A673 (cell line): ENCODE measurements at places on chromosomes 1 and 21.
A peak's percentile ranks its signal among the peaks of the same experiment; 100 is the strongest.

- DNase-seq, result no peak
These were observed 17.3 kb upstream of the RHBDL2 start for GRCh38 chr1:38958967-38959366.

GRCh38 chr1:216238844-216239243 lies 184.4 kb downstream of the USH2A start:
- no peak for DNase-seq

DNA sequence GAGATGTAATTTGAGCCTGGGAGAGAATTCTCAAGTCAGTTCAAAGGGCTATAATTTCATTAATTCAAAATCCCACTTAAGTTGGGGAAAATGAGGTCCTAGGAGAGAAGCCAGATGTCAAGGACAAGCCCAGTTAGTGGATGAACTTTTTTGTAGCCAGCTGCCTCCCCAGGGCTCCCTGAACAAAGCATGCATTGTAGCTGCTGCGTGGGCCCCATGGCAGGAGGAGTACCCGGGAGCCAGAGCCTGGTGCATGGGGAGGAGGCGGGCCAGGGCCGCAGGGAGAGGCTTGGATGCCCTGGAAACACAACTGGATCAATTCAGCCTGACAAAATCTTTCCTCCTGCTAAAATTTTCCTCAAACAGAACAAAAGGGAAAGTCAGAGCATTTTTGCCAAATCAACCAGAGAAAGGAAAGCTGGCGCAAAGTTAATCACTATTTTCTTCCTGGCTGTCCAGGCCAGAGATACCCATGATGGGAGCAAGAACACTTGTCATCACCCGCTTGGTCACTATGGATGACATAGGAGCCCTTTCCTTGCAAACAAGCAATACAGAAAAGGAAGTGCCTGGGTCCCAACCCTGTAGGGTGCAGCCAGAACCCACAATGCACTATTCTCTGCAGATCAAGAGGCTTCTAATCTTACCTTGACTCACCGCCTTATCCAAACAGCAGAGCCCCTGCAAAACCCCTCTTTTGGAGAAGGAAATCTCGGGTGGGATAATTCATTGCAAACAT lies 248.1 kb upstream of the RAB4A start:
- DNase-seq, result no peak

GRCh38 chr1:114517348-114517747 lies 6.3 kb upstream of the TRIM33 start:
- DNase-seq, result no peak

- no peak for DNase-seq
These were observed 13.5 kb downstream of the ADAMTSL4 start for GRCh38 chr1:150562446-150563339.

GRCh38 chr1:183070923-183071618 lies 47.9 kb downstream of the LAMC1 start:
- DNase-seq, result peak; percentile 97

DNA sequence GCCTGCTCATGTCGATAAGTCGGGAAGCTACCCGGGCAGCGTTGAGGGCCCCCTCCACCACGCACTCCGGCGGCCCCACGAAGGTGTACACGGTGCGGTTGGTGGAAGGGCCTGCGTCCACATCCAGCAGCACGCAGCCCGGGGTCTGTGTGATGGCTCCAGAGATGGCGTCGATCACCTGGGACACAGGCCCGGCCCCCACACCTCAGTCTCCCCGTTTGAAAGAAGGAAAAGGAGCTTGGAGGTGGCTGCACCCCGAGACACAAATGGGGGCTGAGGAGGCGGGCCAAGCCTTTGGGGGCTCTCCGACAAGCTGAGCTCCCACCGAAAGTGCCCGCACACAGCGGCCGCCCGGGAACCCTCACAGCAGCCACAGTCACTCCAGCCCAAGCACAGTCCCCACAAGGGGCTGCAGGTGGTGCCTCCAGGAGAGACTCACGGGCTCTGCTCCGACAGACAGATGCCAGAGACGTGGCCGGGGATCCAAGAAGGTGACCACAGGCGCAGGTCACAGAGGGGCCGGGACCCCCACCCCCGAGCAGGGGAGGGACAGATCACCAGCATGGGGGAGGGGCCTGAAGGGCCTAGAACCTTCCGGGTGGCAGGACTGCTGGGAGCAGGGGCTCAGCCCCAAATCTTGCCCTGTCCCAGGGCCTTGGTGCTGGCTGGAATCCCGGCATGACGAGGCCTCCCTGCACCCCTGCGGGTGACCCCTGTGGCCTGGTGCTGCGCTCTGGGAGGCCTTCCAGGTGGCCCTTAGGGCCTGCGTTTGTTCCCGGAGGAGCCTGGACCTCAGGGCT lies 1.0 kb downstream of the FTCD start:
- no peak for DNase-seq

DNA sequence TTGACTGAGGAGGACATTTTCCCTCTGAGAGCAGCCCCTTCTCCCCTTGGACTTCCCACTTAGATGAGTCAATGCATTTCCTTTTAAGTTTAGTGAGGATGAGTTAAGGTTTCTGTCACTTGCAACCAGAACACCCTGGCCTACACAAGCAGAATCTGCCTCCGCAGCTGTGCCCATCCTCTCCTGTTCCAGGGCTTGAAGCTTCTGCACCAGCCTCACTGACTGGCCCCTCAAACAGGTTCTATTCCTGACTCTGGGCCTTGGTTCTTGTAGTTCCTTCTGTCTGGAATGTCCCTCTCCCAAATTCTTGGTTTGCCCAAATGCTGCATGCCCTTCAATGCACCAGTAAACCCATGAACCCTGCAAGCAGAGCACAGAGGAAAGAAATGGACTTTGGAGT lies 394.4 kb downstream of the PTPRU start:
- no peak for DNase-seq

- no peak for DNase-seq
These were observed 56.1 kb downstream of the HSF2BP start for GRCh38 chr21:43603233-43603626.

DNA sequence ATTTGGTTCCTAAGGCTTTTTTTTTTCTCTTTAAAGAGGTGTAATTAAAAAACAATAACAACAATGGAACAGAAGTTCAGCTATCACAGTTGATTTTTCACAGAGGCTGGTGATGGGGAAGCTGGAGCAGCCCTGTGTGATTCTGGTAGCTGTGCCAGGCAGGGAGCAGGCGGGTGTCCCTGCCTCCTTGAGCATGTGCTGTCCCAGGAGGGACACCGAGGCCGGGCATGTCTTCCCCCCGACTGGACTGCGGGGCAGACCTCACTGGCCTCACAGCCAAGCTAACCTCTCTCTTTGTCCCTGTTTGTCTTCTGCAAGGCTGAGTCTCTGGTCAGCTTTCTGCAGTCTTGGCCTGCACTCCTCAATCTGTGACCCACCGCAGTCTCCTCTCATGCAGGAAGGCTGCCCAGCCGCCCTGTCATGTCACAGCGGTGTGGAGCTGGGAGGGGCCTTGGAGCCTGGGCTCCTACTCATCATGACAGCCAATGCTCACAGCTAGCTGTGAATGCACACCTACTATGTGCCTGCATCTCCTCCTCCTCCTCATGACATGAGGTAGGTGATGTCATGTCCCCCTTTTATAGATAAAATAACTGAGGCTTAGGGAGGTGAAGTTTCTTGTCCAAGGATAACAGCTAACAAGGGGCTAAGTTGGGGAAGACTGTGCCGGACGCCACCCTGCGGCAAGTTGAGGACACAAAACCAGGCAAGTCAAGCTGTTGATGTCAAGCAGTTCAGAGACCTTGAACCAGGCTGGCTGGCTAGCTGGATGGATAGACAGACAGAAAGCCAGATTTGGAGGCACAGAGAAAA lies 10.3 kb upstream of the ACTL8 start:
- DNase-seq, result no peak

GRCh38 chr1:30798389-30799232 lies 41.0 kb upstream of the LAPTM5 start:
- no peak for DNase-seq

DNA sequence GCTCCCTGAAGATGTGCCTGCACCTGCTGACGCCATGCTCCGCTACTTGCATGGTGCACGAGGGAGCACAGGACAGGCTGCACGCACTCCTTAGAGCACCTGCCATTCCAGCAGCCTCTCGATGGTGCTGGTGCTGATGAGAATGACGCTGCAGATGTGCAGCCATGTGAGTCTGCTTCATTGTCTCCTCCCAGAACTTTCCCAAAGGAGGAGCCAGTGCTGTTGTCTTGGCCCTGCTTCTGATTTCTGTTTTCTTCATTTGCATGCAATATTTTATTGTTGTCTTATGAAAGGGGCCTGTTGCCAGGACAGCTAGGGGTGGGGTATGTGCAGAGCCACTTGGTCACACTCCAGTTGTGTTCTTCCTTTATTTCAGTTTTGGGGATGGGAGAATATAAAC lies 70.1 kb downstream of the PCBP3 start:
- no peak for DNase-seq

DNA sequence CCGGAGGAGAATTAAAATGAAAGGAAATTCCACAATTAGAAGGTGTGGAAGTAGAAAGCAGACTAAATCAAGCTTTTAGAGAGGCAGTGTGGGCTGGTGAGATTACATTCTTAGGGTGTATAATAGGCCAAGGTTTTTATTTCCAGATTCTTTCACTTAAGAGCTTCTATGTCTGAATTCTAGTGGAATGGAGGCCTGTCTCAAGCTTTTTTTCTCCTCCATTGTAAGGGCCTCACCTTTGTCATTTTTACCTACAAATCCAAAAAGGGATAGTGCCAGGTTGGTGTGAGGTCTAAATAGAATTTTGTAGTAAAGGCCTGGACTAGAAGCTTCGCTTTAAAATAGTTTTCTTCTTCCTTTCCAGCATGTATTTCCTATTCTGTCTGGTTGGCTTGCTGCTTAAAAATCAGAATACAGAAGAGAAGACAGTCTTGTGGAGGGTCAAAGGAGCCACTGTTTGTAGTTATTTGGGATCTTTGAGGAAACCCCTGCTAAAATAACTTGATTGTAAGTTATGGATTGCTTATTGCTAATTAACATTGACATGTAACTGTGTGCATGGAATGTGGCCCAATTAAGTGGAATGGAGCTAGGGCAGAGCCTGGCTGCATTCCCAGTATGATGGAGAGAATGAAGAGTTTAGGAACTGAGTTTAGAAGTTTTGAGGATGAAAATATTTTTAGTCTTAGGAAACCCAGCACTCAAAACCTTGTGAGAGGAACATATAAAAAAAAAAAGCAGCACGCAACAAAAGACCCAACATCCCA lies 162.5 kb upstream of the B3GALT2 start:
- DNase-seq, result peak; percentile 17

GRCh38 chr1:205680073-205680851 lies at the start of gene SLC45A3:
Gene SLC45A3, minus strand, starts transcription at chr1:205680509. Its CDS starts 15,853 bp downstream, at chr1:205664656.
- DNase-seq, result peak; percentile 66

- DNase-seq, result no peak
These were observed 124.2 kb downstream of the LHX8 start for GRCh38 chr1:75258351-75258750.

- no peak for DNase-seq
These were observed 139.8 kb downstream of the ADSS2 start for GRCh38 chr1:244311784-244312532.

- DNase-seq, result no peak
These were observed 54.9 kb upstream of the ENAH start for GRCh38 chr1:225707824-225708223.

DNA sequence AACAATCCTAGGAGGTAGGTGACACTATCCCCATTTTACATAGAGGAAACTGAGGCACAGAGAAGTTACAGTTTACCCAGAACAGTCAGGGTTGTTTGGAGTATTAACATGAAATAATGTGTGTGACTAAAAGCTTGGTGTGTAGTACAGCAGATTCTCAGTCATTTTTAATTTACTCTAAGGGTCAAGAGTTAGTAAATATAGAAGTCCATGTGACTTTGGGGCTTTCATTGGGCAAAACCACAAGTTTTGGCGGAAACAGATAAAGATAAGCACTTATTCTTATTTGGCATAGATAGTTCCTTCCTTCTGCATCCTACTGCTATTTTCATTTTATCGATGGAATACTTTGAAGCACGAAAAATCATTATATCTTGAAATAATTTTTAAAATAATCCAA lies 128.5 kb downstream of the DNM3 start:
- no peak for DNase-seq

- DNase-seq, result no peak
These were observed 124.2 kb downstream of the SIK1 start for GRCh38 chr21:43302769-43303168.

GRCh38 chr1:178928976-178929375 lies 58.1 kb upstream of the ANGPTL1 start:
- no peak for DNase-seq

DNA sequence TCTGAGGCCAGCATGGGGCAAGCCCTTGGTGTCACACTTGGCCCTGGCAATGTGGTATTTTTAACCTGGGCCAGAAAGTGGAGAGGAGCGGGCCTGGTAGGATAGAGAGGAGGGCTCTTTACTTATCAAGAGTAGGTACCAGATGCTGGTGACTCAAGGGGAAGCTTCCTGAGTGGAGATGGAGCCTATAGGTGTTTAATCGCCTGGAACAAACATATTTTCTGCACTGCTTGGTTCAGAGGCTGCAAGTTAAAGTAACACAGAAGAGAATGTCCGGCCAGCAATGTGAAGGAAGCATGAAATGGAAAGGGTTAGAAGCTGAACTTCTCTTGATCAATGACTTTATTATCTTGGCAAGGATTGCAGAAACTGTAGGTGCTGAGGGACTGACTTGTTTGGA lies 74.3 kb downstream of the DDR2 start:
- no peak for DNase-seq

GRCh38 chr1:54795356-54795665 lies 5.8 kb downstream of the TTC22 start:
- no peak for DNase-seq

DNA sequence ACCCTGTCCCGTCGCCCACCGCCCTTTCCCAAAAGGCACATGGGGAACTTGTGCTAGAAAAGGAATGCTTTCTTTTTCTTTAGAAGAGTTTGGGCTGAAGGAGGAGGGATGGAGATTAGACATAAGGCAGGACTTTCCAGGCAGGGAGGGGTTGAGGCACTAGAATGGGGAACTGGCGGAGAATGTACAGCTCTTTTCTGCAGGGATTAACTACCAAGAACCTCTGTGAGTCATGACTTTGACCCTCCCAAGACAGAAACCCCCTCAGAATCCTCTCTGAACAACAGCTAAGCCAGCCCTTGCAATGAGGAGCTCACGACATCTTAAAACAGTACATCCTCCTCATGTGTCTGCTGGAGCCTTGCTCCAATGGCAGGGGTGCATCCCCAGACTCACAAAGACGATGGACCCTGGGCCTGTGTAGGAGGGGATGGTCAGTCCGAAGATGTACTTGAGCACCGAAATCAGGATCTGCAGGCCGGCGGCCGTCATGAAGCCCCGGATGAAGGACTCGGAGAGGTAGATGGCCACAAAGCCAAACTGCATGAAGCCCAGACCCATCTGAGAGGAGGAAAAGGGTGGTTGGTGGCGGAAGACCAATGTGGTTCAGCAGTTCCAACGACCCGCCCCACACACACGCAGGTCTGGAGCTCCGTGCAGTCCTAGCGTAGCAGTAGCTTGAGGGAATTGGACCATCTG lies 13.6 kb downstream of the SLC26A9 start:
- DNase-seq, result no peak
